ENCODE measurements at places on chromosomes 7 and 10.

GRCh38 chr7:101586078-101586905 is 42.8 kb downstream of the MYL10 start:
- no peak for DNase-seq

GRCh38 chr10:122117475-122117874 is 128.5 kb downstream of the TACC2 start:
- no peak for DNase-seq

DNA sequence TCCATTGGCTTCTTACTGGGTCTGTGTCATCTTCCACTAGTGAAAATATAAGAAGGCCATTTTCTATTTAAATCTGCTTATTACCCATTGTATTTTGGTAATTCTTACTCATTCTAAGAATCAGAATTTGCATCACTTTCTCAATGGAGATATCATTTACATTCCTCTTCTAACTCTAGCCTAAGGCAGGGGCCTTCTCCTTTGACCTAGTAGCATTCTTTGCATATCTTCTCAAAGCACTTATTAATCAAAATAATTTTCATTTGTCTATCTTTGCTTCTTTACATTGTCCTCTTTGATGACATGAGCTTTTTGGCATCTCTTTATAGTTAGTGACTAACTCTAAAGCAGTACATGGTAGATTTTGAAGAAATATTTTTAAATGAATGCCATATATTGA is 400.9 kb upstream of the SEMA3D start:
- DNase-seq, result no peak

DNA sequence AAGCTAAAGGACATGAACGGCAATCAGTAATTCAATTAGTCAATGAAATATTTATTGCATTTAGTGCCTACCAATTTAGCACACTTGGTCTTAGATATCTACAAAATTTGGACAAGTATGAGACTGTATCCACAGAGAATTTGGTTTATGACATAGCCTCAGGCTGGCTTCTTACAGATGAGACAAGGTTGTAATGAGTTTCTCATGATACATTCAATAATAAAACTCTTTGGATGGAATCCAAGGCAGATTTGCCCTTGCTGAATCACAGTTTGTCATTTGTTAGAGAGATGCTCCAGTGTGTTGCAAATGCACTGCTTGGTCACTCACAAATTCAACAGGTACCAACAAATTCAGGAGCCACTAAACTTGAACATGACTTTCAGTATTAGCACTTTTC is 162.5 kb downstream of the GPR37 start:
- no peak for DNase-seq

- no peak for DNase-seq
These were observed 424 bp downstream of the EGFR start for GRCh38 chr7:55019191-55019690.

GRCh38 chr7:12320241-12320986 is 83.3 kb downstream of the VWDE start:
- no peak for DNase-seq

DNA sequence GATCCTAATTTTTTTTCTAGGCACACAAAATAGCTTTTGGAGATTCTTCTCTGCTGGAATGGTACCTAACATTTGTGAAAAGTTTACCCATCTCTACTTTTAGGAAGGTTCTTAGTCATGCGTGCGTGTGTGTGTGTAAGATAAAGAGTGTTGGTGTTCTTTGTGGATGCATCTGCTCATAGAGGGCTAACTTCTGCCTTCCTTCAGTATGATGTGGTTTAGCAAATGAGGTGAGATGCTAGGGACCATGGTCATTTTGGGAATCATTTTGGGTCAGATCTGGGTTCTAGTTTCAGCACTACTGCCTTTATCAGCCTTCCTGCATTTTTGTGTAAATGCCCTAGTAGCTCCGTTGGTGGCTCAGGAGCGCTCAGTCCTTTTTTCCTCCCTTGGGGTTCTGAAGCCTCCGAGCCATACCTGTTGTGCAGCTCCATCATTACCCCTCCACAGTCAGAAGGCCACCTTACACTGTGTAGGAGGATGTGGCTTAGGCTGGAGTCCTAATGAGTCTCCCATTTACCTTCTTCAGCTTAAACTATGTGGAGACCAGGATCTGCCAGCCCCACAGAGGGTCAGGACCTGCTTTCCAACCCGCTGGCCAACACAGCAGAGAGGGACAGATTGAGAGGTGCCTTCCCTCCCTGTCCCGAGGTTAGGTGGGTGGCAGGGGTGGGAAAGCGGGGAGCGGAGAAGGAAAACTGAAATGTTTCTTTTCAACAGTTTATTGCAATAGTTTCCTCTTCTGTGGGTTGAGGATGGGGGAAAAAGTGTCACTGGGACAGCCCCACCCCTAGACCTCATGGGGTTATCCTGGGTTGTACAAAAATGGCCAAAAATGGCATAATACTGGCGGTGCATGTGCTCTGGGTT is 31.2 kb downstream of the TSPAN14 start:
- DNase-seq, result no peak

DNA sequence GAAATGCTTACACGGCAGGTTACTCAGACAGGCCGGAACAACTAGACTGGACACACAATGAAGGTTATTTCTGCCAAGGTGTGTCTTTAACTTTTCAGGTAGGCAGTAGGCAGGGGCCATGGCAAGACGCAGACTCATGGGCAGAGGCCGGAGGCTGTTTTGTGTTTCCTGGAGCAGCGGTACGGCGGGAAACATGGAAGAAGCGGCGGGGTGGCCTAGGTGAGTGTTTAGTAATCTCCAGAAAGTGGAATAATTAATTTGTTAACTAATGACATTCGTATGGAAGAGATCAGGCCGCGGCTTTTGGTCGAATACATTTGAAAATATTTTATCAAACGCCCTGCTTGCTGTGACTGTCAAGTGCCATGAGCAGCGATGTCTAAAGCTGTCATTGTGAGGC is 277.8 kb downstream of the WDR37 start:
- no peak for DNase-seq

GRCh38 chr7:154767821-154768415 is 235.0 kb downstream of the PAXIP1 start:
- DNase-seq, result no peak

- no peak for DNase-seq
These were observed 347.2 kb upstream of the TPK1 start for GRCh38 chr7:145183069-145183468.

DNA sequence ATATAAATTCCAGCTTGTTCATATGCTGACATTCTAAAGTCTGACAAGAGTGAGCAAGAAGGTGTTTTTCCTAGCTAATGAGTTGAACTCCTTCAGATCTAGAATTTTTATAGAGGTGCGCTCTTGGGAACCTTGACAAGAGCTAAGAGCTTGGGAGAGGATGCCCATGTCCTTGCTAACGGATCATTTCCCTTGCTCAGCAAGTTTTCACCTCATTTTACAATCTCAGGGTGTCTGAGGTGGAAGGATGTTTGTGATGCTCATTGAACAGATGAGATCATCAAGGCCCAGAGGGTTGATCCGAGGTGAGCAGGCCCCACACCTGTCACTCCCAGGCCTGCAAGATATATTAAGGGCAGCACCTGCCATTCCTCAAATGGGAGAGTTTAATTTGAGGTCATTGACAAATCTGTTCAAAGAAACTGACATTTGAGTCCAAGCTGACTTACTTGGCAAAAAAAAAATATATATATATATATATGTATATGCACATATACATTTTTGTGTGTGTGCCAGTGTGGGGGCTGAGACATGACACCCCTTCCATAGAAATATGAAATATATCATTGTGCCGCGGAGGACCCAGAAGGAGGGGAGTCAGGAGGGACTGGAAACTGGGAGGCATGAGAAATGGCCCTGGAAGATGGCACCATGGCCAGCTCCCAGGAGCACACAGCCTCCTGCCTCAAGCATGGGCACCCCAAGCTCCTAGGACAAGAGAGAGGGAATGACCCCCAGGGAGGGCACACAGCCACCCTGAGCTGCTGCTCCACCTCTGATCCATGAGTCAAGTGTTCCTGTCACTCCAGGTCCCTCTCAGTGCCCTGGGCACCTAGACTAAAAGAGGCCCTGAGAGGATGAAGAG is 17.3 kb upstream of the TMEM72 start:
- DNase-seq, result no peak

- DNase-seq, result no peak
These were observed 33.0 kb upstream of the UNC5B start for GRCh38 chr10:71179382-71179781.

DNA sequence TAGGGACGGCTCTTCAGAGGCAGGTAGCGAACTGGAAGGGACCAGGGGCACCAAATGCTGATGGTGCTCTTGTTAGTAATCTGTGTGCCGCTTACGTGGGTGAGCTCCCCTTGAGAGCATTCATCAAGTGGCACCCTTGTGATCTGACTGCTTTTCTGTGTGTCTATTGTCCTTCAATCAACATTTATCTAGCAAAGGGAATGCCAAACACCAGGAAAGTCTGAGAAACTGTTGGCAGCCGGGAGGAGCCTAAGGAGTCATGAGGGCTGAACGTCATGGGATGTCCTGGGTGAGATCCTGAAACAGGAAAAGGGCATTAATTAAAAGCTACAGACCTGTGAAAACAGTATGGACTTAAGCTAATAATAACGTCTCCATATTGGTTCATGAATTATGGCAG is 733.1 kb downstream of the TYW1 start:
- no peak for DNase-seq

DNA sequence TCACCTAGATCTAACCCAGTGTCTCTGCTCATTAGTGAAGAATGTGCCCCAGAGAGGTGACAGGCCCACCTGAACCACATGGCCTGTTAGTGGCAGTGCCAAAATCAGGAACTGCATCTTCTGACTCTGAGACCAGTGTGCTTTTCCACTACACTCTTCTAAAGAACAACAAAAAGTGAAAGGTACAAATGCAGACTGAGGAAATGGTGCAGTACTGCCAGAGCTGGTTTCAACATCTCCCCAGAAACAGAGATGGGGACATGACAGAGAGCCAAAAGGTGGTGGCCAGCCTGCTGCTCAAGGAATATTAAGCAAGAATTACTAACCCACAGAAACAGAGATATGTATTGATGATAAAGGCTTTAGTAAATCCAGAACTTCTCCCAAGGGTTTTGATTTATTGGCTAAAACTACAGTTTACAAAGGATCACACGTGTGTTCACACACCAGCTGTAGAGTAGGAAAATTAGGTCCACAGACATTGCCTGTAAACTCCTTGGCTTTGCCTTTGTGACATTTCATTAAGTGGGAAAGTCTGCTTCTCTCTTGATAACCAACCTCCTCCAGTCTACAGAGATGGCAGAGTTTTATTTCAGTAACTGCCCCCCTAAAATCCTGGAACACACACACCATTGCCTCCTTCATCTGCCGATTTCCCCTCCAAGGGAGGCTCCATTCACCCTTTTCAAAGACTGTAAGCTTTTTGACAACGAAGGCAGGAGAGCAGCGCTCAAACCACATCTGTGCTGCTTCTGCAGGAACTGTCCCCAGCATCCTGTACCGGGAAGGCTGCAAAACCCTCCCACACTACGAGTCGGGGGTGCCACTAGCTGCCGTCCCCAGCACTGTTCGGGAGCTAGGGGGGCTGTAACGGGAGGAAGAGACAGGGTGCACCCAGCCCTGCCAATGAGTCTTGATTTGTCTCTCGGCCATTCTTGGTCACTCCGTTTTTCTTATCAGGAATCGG is 29.8 kb downstream of the GSDME start:
- peak; percentile 36 for DNase-seq

GRCh38 chr7:107234436-107234835 is 65.6 kb downstream of the HBP1 start:
- no peak for DNase-seq

- no peak for DNase-seq
These were observed 33.6 kb downstream of the AGAP3 start for GRCh38 chr7:151119902-151120301.

- no peak for DNase-seq
These were observed 13.7 kb downstream of the ZMIZ2 start for GRCh38 chr7:44762300-44762699.

DNA sequence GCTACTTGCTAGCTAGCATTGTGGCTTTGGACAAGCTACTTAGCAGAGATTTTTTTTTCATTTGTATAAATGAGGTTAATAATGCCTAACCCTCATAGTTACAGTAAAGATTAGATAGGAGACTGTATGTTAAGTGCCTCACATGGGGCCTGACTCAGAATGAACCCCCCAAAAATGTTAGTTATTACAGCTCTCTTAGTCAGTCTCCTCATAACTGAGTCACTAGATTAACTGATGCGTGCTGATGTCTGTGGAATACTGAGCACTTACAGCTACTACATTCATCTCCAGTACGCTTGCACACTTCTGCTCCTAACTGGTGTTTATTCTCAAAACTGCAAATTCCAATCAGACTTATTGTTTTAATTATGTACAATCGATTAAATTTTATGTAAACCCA is 315.3 kb downstream of the SNX13 start:
- no peak for DNase-seq

DNA sequence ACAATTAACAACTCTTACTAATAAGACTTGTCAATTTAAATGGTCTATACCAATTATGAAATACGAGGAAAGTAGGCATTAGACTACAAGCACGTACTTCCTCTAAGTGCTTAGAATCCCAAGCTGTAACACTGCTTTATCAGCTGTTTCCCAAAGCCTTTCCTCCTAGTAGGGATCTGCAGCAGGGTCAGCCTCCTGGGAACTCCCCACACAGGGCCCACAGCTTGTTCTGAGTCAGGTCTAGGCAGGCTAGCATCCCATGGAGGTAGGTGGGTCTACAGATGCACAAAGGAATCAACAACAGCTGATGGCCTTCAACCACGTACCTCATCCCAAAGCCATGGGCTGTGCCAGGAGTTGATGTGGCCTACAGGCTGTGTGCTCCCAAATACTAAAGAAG is 14.7 kb downstream of the MMS19 start:
- no peak for DNase-seq

DNA sequence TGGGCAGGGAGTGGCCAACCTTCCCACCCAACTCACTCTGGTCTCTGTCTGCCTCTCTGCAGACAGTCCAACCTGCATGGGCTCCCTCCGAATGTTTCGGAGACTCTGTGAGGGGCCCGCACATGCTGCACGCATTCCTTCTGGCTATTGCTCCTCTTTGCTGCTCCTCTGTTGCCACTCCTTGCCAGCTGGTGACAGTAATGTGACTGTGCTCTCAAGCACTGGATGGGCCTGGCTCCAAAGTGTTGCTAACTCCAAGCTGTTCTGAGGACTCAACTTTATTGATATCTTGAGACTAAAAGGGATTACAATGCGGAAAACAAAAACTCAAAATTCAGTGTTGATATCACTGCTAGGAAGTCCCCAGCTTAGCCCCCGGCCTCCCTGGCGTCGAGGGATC is 105.4 kb upstream of the KIF5B start:
- no peak for DNase-seq

DNA sequence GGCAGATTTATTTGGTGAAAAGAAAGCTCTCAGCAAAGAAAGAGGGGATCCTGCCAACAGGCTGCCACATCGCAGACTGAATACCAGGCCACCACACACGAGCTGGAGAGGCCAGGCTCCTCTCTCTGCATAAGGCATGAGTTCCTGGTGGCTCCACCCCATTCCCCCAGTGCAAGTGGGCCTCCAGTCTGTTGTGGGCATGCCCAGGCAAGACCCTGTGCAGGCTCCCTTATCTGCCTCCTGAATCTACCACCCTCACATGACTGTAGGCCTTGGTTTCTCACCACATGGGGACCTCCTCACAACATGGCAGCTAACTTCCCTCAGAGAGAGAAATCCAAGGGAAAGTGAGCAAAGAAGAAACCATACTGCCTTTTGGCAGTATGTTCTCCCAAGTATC is 26.7 kb upstream of the CUL1 start:
- DNase-seq, result no peak

Data from naive B cell (primary cell).